ENCODE measurements at places on chromosomes 2 and 18.

DNA sequence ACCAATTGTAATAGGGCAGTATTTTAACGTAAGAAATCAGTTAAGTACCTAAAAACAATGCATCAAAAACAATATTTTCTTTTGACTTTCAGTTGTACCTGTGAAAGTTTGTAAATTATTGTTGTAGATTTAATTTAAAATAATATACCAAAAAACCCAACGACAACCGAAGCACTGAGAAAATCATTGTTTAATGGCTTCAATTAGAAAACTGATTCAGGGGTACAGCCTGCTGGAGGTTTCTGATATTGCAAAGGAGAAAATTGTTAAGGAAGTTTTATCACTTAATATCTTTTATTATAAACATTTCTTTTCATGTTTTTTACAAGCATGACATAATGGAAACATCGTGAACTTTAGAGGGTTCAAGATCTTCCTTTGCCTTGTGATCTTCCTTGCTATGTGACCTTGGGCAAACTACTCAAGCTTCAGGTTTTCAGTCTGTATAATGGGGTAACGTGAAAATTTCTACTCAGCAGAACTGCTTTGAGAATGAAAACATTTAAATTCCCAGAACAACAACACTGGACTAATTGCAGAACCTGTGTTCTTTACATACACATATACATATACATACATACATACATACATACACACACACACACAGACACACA lies 76.3 kb upstream of the GLS start:
- no peak for DNase-seq

- DNase-seq: peak; percentile 44
Observed at GRCh38 chr18:41745166-41746049, 209.6 kb upstream of the PIK3C3 start.

GRCh38 chr18:77996737-77997136 lies 747.1 kb downstream of the GALR1 start:
- no peak for DNase-seq

- peak; percentile 33 for DNase-seq
Observed at GRCh38 chr2:164103271-164103670, 367.5 kb upstream of the FIGN start.

- DNase-seq: no peak
Observed at GRCh38 chr2:200275295-200276013, 31.0 kb upstream of the SPATS2L start.

GRCh38 chr2:120722246-120722567 lies 13.5 kb upstream of the GLI2 start:
- peak; percentile 19 for DNase-seq

GRCh38 chr2:239727776-239728600 lies 297.2 kb downstream of the NDUFA10 start:
- DNase-seq: no peak

DNA sequence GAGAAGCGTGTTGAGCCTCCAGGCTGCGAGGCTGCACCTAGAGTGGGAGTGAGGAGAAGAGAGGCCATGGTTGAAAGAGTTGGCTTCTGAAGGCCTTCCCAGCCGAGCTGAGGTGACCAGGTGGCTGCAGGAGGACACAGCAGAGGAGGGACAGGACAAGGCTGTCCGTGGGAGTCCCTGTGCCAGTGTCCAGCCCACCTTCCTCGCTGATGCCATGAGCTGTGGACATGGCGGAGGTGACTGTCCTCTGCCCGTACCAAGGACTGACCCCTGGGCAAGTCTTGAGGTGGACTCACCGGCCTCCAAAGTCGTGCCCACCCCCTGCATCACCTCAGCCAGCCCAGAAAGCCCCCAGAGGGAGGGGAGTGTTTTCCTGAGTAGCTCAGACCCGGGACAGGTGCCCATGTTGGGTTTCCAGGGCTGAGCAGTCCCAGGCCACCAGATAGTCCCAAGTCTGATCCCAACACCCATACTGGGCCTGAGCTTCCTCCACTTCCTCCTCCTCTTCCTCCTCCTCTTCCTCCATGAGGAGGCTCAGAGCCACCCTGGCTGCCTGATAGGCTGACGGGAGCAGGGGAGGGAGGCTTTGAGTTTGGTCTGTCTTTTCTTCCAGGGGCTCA lies 43.0 kb upstream of the FOSL2 start:
- no peak for DNase-seq

GRCh38 chr2:2591542-2591940 lies 260.5 kb upstream of the MYT1L start:
- no peak for DNase-seq

GRCh38 chr2:17084877-17085276 lies 419.2 kb upstream of the CYRIA start:
- no peak for DNase-seq

DNA sequence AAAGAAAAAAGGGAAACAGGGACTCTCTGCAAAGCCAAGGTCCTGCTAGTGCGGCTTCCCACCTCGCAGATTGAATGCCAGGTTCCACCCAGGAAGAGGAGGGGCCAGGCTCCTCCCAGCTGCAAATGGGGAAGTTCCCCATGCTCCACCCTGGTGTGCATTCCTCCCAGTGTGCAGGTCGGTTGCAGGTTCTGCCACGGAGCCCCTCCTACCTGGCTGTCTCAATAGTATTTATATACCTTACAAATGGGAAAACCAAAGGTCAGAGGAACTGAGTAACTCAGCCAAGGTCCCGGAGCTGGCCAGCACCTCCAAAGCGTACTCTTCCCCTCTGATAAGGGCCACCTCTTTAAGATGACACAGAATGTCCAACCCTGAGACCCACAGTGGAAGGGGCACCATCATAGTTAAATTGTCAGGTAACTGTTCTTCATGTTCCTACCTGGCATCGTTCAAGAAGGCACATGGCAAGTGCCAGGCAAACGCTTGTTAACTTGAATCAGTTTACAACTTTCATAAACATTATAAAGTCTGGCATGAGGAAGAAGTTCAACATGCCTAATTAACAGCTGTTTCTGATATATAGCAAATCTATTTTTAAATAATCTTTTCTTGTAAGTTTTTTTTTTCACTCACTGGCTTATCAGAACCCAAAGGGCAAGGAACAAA lies 35.5 kb downstream of the POU3F3 start:
- no peak for DNase-seq

DNA sequence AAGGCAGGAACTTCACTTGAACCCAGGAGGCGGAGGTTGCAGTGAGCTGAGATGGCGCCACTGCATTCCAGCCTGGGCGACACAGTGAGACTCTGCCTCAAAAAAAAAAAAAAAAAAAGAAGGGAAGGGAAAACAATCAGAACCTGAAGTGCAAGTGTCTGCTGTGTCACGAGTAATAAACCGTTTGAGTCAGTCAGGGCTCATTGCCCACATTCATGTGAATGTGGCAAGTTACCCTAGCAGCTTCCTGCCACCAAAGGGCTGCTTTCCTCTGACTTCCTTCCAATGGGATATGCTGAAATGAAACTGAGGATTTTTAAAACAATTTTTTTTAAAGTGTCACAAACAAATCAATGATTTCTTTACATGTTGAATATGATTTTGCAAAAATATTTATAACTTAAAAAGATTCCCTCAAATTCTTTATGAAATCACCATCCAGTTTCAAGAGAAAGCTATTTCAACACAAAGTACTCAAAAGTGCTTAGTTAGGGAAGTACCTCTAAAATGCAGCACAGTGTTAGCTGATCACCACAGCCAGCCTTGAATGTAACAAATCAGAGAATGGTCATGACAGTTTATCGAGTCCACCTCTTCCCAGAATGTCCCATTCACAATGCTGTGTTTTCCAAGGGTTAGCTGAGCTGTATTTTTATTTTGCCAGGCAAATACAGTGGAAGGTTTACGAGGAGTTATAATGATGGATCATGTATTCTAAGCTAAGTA lies 36.4 kb downstream of the WDSUB1 start:
- DNase-seq: no peak

- DNase-seq: no peak
Observed at GRCh38 chr2:70047451-70047850, 39.8 kb upstream of the PCBP1 start.

DNA sequence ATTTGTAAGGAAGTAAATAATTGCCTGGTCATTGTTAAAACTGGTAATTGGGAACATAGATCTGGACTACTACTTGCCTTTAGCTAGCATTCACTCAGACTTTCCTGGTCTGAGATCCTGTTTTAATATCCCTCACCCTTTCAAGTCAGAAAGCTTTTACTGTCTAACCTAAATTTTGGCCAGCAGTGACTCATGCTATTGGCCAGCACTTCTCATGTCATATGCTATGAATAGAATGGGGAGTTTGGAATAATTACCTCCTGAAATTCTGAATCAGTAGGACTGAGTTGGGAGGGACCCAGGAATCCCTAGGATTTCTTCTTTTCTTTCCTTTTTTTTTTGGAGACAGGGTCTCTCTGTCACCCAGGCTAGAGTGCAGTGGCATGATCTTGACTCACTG lies 19.3 kb downstream of the STK36 start:
- no peak for DNase-seq

DNA sequence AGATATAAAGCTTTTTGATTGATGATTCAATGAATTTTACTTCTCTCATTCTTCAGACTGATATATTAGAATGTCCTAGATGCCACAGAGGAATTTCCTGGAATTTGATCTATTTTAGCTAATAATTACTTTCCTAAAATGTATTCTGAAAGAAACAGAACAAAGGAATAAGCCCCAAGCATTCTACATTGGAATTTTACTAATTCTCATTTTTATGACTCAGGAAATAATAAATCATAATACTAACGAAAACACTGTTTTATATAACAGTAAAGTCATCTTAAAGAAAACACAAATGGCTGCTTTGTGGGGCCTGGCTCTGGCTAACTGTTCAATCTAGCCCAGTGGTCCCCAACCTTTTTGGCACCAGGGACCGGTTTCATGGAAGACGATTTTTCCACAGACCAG lies 68.6 kb upstream of the LPIN2 start:
- DNase-seq: no peak

GRCh38 chr2:206276169-206276942 lies 1.9 kb downstream of the ZDBF2 start:
- no peak for DNase-seq

GRCh38 chr2:109268916-109269315 lies 139.9 kb downstream of the SH3RF3 start:
- no peak for DNase-seq

- DNase-seq: peak; percentile 90
Observed at GRCh38 chr2:10911291-10912075, at the start of gene KCNF1. KCNF1 (plus strand) TSS chr2:10911934; CDS start chr2:10912427, 493 bp downstream.

DNA sequence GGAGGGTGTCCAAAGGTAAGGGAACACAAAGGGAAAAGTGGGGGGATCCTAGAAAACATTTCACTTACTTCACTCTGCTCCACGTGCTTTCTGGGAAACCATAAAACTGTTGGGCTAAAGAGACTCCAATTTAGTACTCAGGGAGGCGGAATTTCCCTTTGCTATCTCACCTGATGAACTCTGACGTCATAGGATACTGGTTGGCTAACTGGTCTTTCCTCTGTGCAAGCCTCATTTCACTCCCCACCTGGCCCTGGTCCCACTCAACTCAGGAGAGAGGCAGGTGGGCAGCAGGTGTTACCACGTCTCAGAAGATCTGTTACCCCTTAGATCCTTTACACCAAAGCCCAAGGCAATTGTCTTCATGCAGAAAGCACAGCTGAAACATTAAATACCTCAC lies 51.8 kb upstream of the PMAIP1 start:
- DNase-seq: no peak

DNA sequence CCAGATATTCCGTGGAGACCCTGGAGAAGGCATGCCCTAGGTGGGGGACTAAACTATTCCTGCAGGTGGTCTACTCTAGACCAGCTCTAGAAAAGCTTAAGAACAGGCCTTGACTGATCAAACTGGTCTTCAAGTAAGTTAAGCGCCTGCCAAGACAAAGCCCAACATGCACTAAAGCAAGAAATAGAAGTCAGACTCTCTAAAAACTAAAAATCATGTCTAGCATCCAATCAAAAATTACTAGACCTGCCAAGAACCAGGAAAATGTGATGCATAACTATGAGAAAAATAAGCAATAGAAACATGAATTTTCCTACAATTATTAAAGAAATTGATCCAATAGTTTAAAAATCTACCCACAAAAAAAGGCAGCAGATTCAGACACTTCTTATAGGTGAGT lies 13.6 kb downstream of the KIF1A start:
- DNase-seq: no peak

DNA sequence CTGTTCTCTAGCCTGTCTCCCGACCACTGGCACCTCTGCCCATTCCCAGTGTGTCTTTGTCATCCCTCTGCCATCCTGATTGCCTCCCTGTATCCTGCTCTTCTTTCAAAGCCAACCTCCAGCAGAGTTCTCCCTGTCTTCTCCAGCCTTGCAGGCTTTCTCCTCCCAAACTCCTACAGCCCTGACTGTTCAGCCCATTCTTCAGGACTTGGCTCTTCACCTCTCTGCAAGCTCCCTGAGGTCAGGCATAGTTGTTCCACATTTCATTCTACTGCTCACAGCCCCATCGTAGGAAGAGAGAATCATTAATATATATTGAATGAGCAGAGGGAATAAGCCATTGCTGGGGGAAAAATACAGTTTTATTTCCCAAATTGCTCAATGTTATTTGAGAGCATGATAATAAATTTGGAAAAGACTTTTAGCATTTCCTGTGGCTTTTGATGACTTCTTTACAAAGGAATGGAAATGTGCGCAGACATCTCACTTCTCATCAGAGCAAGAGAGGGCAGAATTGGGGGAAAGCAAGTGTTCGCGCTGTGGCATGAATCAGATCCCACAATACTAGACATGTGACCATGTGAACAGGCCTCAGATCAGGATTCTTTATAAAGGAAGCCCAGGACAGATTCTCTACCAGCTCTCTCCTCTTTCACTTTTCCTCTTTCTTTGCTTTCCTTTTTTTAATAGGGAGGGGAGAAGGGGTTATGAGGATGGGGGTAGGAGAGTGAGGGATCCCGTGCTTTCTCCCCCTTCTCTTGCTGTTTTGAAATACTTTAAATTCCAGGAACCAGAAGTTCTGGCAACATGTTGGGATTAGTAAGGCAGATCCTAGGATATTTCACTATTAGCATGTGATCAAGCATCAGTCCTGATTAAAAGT lies 37.4 kb downstream of the EPAS1 start:
- no peak for DNase-seq

DNA sequence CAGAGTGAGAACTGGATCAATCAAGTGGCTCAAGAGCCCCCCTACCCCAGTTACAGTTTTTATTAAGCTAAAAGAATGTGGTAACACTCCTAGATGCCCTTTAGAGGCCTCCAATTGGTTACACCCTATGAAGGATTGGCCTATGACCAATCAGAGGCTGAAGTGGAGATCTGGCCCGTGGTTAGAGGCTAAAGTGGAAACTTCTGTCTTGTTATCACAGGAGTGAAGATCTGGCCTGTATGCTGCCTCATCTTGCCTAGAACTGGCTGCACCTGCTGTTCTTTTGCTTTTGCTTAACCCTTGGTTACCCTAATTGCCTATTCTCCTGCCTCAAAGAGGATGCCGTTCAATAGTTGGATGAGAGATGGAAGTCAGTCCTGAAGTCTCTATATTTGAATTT lies 100.1 kb upstream of the MAP2 start:
- DNase-seq: no peak

DNA sequence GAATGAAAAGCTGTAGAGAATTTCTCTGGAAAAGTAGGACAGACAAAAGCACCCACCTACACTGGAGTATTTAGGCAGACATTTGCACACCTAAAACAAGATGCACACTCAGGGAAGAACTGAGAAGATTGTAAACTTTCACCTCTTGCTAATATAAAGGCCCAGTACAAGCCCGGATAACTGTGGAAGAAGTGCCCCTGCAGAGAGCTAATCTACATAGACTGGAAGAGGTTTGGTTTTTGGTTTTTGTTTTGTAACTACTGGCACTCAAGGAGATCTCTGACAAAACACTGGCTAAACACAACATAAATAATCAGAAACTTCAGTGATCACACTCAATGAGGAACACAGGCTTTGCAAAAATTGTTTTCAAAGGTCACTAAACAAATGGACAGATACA lies 782.2 kb upstream of the SLC8A1 start:
- peak; percentile 2 for DNase-seq
